ENCODE measurements at places on chromosomes 5 and 9.

DNA sequence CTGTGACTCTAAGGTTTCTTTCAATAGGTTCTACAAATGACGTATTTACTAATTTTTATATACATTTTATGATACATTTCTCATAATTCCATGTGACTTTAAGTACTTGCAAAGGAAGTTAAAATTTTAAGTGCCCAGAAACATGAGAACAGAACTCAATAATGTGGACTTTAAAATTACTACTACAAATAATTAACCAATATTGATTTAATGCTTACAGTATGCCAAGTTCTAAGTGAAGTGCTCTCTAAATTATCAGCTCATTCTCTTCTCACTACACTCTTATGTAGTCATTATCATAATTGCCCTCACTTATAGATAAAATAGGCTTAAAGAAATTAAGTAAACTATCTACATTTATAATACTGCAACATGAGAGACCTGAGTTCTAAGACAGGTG lies 1690.7 kb upstream of the CDH9 start:
- no peak for DNase-seq

GRCh38 chr5:2433086-2433485 lies 318.4 kb downstream of the IRX2 start:
- DNase-seq: no peak

- DNase-seq: no peak
These were observed 174.8 kb downstream of the MCTP1 start for GRCh38 chr5:95110118-95110517.

DNA sequence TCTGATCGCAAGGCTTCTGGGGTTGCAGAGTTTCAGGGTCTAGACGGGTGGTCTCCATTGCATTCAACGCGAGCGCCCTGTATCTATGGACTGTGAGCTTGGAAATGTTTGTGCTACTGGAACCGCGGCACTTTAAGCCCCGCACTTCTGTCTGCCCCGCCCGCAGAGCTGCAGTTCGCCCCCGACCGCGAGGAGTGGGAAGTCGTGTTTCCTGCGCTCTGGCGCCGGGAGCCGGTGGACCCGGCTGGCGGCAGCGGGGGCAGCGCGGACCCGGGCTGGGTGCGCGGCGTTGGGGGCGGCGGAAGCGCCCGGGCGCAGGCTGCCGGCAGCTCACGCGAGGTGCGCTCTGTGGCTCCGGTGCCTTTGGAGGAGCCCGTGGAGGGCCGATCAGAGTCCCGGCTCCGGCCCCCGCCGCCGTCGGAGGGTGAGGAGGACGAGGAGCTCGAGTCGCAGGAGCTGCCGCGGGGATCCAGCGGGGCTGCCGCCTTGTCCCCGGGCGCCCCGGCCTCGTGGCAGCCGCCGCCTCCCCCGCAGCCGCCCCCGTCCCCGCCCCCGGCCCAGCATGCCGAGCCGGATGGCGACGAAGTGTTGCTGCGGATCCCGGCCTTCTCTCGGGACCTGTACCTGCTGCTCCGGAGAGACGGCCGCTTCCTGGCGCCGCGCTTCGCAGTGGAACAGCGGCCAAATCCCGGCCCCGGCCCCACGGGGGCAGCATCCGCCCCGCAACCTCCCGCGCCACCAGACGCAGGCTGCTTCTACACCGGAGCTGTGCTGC lies 1.0 kb downstream of the ADAMTS19 start:
- no peak for DNase-seq

DNA sequence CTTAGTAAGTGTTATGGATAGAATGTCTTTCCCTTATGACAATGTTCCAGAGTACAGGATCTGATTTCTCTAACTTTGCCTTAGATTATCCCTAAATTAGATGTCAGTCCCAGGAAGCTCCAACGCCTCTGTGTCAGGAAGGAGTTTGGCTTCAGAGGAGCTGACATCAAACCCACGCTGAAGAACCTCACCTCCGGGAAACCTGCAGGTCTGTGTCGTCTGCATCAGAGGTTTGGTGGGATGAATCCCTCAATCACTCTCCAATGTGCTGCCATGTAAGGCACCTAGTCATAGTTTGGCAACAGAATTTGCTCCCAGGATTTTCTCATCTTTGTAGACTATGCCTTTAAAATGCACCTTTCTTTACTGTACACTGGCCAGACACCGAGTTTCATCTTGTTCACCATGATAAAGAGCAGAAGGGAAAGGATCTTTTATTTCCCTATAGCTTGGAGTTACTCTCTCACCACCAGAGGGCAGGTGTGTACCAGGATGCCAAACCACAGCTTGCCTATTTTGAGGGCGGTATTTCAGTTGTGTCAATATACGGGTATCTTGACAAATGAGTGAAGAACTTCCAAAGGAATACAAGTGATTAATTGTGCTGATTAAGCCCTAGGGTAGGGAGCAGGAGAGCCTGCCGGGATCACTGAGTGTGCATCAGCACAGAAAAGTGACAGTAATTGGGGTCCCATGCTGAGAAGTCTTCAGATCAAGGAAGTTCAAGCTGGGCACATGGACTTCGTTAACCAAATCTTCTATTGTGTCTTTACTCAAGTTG lies 23.4 kb downstream of the MINAR2 start:
- DNase-seq: peak; percentile 64

Data from fibroblast of mammary gland (primary cell).